Cardiac fibroblast (primary cell): ENCODE measurements at places on chromosomes 2 and 18.

GRCh38 chr2:31387850-31388249 lies 26.7 kb downstream of the XDH start:
- DNase-seq, result no peak

DNA sequence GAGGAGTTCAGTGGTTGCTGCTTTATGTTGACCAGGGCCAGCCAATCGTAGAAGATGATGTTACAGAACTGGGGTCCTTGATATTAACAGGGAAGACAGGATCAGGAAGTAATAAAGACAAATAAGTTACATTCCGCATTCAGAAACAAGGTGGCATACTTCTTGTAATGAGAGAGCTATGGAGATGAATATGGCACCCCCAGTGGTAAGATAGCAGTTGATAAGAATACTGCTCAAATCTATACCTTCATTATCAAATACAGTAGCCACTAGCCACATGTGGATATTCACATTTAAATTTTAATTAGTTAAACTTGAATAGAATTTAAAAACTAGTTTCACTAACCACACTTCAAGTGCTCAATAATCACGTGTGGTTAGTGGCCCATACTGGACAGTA lies 290.4 kb upstream of the RBMS1 start:
- no peak for DNase-seq

DNA sequence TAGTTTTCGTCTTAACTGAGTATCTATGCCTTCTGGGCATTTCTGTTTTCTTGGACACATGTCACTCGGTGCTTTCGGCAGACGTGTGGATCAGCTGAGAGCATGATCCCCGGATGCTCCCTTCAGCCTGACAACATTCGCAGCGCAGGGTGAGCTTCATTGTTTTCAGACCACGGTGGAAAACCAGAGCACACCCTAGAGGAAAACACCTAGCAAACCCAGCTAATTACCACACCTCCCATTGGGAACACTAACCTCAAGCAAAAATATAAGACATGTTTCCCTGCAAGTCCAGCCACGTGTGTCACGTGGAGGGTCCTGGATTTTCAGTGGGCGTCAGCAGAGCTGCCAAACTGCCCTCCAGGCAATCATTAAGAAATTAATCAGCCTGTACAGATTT lies 31.0 kb downstream of the ANKRD29 start:
- no peak for DNase-seq

DNA sequence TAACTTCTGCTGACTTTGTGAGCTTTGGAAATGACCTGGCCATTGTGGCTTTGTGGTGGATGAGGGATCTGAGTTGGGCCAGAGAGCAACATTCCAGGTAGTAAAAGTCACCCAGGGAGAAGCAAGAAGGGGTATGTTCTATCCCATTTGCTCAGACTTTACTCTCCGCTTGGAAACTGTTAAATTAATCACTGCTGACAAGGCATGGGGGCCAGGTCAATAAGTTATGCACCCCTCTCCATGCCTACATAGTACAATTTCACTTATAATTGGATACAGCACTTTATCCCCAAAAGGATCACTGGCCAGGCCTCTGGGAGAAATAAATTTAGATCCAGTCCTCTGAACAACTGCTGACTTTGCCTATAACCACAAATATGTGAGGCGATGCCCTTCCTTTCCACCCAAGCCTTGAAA lies 92.1 kb downstream of the RPRM start:
- no peak for DNase-seq

DNA sequence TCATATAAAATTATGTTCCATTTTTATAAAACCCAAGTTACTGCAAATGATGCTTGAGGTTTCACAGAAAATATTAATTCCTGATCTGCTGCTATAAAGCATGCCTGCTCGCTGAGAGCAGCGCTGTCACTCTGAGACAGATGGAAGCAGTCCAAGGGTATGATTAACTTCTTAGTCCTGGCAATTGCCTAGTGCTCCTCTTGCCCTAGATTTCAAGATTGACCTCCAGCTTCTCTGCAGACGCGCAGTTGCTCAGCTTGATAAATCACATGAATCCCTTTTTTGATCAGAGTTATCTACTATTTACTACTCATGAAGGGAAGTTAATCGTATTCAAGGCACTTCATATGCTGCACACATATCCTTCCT lies 154.6 kb upstream of the REV1 start:
- peak; percentile 28 for DNase-seq

DNA sequence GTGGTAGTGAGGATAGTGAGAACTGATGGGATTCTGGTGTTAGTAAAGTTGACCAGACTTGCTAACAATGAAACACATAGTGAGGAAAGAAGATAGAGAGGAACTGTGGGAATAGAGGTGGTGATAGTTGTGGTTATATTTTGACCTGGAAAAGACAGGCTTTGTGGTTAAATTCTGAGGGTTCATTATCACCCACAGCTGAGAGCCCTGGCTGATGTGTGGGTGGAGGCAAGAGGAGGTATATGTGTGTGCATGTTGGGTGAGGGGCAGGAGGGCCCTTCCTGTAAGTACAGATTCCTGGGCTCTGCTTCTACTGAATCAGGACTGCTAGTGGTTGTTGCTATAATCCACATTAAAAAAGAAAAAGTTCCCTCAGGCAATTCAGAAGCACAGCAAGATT lies 26.2 kb upstream of the TMEM163 start:
- no peak for DNase-seq

DNA sequence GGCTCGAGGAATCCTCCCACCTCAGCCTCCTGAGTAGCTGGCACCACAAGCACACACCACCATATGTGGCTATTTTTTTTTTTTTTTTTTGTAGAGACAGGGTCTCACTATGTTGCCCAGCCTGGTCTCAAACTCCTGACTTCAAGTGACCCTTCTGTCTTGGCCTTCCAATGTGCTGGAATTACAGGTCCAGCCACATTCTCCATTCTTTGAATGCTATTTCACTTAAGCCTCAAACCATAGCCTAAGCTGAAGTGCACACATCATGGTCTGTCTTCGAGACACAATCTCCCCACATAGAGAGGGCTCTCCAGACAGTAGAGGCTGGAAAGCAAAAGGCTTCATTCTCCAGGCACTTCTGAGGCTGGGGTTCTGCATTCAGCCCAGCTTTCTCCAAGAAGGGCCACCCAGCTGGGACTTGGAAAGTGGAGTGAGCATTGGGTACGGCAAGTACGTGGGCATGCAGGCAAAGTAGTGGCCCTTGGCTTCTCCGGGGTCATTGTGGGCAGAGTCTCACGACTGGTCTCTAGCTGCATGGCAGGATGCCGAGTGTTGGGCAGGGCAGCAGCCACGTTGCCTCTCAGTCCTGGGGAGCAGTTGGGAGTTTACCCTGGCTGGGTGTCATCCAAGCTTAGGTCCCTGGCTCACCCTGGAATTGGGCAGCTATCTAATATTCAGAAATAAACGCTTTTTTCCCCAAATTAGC lies 78.2 kb upstream of the SMAD7 start:
- DNase-seq, result no peak

DNA sequence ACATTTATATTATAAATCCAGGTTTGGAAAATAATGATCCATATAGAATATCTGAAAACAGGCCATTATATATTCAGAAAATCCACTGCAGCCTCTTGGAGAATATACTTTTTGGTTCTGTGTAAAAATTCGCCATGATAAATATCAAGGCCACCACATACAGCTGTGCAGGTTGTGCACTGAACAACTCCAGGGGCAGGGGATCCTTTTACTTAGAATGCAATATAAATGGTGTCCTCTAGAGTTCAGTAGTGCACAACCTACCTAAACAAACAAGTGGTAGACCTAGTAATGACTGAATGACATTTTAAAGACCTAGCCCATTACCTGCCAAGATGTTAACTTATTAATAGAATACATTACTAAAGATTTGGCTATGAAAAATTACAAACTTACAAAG lies 22.4 kb downstream of the MOGAT1 start:
- DNase-seq, result peak; percentile 56

- DNase-seq, result no peak
These were observed 14.6 kb downstream of the THNSL2 start for GRCh38 chr2:88184762-88185161.

DNA sequence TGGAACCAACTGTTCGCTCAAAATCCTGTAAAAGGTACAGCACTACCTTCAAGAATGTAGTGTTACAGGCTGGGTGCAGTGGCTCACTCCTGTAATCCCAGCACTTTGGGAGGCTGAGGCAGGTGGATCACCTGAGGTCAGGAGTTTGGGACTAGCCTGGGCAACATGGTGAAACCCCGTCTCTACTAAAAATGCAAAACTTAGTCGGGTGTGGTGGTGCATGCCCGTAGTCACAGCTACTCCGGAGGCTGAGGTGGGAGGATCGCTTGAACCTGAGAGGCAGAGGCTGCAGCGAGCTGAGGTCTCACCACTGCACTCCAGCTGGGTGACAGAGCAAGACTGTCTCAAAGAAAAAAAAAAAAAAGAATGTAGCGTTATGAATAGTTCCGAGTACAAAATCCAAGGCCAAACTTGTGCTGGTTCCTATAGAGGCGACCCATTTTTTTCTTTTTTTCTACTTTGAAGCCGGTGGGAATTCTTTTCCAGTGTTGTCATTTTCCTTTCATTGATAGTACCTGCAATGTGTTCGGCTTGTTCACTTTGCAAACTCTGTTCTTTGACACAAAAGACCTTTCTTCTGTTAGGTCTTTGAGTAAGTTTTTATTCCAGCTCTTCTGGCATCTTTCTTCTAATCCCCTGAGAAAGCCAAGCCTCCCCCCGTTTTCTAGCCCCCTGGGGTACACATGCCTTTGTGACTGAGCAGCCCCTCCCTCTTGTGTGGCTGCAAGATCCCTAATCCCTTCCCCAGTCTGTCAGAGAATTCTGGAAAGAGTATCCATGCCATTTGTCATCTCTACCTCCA lies 25.1 kb downstream of the INPP5D start:
- DNase-seq, result no peak

DNA sequence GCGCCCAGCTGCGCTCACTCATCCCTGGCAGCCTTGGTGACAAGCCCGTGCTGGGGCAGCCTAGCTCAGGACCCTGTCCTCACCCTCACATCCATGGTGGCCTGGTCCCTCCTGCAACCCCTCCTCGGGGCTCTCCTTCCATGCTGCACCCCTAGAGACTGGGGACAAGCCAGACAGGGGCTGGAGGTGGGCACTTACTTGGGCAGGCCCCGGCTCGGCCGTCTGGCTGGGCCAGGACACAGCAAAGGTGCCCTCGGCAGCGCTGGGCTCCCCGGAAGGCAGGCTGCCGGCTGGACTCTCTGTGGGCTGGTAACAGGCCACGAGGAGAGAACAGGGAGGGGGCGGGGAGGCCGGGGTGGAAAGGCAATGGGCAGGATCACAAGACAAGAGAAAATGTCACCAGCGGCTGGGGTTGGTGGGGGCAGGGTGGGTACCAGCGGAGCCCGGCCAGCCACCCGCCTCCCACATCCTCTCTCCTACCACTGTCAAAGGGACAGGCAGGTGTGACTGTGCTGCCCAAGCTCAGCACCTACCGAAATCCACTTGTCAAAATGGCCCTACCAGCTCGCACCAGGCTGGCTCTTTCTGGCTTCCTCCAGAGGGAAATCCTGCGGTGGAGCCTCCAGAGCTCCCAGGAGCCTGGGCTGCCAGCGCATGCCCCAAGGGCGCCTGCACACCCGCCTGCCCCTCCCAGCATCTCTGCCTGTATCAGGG lies 54.7 kb downstream of the BIN1 start:
- DNase-seq, result no peak

DNA sequence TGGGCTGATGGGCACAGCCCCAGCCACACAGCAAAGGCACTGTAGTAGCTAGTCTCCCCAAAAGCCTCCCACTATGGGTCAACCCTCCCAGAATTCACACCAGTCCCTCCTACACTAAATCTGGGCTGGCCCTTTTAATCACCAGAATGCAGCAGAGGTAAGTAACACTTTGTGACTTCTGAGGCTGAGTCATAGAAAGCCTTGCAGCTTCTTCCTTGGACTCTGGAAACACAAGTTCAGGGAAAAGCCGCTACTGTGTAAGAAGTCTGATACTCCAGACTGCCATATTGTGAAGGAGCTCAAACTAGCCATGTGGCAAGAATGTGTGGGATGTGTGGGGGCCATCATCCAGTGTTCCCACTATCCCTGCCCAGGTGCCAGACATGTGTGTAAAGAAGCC lies 19.0 kb upstream of the SIX2 start:
- DNase-seq, result peak; percentile 58
